Stimulated activated naive B cell treated with anti-CD40 and anti-IgM and Interleukin-4, amounts not matched to agents 10 μg/mL and 1 μg/mL and 100 μg/mL, for 72 hours (primary cell): ENCODE measurements at places on chromosomes 7 and 10.

DNA sequence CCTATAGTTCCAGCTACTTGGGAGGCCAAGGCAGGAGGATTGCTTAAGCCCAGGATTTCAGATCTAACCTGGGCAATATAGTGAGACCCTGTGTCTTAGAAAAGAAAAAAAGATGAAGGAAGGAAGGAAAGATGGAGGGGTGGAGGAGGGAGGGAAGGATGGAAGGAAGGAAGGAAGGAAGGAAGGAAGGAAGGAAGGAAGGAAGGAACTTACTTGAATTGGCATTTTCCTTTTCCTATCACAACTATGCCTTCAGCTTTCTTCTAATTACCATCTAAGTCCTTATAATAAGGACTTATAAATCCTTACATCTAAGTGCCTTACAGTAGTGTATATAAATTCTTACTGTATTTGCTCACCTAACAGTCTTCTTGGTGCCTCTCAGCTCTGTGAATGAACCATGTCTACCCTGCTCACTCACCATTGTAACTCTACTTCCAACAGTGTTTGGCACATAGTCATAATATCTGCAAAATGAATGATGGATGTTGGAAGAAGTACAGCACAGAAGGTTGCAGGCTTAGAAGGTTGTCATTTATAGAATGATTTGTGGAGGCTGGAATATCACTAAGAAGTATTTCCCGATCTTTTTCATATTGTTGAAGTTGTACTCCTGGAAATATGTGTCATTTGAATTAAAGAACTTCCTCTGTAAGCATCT lies 125.5 kb downstream of the KIAA1217 start:
- DNase-seq, result no peak

GRCh38 chr7:32177232-32177631 lies 107.0 kb upstream of the PDE1C start:
- no peak for DNase-seq

DNA sequence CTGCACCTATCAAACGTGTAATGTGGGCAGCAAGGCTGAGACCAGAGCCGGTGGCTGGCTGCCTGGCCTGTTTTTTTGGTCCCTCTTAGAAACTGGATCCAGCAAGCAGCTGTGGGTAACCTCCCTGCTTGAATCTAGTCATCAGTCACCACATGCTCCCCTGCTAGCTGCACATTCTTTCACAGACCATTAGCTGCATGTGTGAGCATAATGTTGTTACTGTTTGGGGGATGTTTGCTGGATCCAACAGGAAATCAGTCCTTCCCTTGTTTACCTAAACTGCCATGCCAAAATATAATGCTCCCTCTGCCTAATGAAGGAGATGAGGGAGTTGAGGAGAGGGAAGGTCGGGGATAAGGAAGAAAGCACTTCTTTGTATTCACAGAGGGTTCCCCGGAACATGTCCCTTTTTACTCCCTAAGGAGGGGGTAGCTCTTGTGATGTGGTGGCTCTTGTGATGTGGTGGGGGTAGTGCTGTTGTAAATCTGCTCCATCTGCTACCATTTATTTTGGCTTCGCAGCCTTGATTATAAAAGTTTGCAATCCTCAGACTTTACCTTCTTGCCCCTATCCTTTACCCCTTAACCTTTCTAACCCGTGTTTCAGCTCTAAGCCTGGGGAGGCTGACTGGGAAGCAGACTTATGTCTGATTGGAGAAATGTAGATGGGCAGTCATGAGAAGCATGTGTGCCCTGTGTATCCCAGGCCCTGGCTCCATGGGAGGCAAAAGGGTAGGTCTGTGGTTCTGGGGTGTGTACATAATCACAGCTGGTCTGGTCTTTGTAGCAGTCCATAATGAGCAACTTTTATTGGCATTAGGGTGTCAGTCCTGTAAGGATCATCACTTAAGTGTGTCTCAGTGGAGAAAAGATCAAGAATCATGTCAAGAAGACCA lies 20.8 kb downstream of the LOXL4 start:
- no peak for DNase-seq

DNA sequence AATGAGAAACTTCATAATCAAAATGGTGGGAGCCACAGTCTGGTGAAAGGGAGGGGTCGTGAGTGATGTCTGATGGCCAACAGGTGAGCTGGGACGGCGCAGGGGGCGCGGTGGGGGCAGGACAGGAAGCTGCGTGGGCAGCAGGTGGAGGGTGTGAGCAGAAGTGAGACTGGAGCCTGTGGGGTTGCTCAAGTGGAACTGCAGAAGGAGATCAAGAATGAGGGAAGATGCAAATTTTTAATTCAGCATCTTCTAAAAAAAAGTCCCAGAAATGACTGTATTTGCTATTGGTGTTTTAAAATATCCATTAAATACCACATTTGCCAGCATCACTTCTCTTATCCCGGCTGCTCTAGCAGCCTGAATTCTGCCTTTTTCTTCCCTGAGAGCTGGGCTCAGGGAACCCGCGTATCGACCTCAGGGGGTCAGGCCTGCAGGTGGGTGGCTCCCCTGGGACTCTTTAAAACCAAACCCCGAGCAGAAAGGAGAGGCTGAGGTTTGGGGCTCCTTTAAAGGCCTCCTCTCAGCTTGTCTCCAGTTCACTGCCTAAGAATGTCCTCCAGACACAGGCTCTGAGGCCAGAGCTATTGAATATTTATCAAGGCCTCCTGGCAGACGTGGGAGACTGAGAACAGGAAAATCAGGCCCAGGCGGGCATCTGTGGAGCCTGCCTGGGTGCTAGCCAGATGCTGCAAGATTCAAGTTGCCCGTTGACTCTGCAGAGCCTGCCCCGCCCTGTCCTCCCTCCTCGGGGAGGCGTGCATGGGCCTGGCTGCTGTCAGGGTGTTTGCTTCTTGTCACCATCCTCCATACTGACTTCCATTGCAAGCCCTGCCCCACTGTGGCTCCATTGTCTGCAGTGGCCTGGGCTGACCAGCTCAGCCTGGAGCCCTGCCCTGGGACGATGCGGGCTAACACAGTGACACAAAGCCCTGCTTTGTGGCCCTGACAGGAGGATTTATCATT lies 53.9 kb downstream of the SYPL1 start:
- peak; percentile 84 for DNase-seq

DNA sequence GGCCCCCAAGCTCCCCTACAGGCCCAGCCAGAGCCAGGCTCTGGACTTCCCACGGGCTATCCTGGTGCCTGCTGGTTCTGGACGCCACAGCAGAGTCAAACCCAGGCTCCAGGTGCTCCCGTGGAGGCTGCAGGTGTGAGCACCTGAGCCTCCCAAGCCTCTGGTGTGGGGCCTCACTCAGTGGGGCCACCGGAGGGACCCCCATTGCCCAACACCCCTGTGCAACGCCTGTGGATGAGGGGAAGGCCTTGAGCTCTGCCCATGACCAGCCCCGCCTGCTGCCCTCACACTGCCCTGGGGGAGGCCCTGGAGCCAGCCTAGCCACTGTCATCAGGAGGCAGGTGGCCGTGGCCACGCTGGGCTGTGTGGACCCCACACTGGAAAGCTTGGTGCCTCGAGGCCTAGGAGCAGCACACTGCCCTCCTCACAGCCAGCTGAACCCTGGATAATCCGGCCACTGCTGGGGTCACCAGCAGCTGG lies 229.3 kb downstream of the MAD1L1 start:
- DNase-seq, result no peak
